Stimulated activated CD4-positive, alpha-beta T cell treated with anti-CD3 and anti-CD28 coated beads, Interleukin-15, amount 100 ng/mL, for 24 hours (primary cell): ENCODE measurements at places on chromosomes 6 and 20.

GRCh38 chr6:117605169-117605826 lies 3.0 kb upstream of the GOPC start:
- peak; percentile 48 for DNase-seq

DNA sequence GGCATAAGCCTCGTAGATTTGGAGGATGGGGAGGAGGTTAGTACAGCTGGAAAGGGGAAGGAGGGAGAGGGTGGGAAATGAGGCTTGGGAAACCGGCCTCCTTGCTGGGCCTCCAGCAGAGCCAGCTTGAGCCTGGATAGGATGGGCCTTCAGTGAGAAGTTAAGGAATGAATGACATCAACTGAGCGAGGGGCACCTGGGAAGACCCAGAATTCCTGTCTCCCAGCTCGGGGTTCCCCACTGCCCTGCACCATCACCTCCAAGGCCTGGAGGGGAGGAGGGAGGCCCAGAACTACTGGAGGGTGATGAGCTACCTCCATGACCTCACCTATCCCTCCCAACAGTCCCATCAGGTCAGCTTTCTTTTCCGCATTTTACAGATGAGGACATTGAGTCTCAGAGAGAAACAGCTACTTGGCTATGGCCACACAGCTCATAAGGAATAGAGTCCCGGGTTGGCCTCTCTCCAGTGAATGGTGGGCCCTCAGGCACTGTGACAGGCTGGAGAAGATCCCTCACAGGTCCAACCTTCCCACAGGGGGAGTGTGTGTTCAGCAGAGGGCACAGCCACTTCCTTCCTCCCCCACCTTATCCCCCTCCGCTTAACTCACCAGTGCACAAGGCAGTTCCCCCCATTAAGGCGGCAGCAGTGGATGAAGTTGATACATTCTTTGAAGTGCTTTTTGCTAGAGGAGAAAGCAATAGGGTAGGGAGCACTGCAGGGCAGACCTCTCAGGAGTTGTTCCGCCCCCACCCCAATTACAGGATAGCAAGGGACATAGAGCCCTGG lies 6.8 kb downstream of the DUSP15 start:
- DNase-seq, result no peak

DNA sequence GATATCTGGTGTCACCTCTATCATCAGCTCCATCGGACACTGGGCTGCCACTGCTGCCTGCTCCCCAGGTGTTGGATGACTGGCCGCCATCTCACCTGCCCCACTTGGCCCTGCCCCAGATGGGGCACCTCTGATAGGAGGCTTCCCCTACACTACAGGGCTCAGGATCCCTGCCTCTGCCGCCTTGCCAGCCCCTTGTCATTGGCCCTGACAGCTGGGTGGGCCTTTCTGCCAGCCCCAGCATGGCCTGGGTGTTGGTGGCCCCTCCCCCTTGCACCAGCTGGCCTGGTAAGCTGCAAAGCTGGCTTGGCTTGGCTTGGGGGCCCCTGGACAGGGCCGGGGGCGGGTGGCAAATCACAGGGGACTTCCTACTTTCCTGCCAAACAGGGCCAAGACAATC lies 10.6 kb downstream of the PACSIN1 start:
- DNase-seq, result no peak

- DNase-seq, result no peak
Measured at GRCh38 chr6:145483191-145483996, 251.9 kb downstream of the EPM2A start.
